Cardiac fibroblast (primary cell): ENCODE measurements at places on chromosomes 3 and 15.

DNA sequence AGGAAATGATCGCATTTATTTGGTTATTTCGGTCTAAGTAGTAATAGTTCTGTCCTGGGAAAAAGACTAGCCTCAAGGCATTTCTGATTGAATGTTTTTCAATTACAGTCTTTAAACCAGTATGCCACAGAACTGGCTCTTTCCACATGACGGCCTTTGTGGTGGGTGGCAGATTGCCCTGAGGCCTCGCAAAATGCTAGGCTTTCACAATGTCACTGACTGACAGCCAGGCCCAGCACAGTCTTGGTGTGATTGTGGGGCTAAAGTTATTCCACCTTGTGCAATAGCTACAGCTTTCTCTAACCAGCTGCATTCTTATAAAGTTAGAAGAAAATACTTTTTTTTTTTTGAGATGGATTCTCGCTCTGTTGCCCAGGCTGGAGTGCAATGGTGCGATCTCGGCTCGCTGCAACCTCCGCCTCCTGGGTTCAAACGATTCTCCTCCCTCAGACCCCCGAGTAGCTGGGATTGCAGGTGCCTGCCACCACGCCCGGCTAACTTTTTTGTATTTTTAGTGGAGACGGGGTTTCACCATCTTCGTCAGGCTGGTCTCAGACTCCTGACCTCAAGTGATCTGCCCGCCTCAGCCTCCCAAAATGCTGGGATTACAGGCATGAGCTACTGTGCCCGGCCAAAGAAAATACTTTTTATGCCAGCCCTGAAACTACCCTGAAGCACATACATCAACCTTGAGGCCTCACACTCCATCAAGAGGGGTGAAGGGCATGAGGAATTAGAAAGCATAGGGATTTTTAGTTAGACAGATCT lies 2.5 kb upstream of the ADIPOQ start:
- peak; percentile 75 for DNase-seq

- DNase-seq: peak; percentile 28
Observed at GRCh38 chr3:29924783-29925561, 644.1 kb downstream of the RBMS3 start.

DNA sequence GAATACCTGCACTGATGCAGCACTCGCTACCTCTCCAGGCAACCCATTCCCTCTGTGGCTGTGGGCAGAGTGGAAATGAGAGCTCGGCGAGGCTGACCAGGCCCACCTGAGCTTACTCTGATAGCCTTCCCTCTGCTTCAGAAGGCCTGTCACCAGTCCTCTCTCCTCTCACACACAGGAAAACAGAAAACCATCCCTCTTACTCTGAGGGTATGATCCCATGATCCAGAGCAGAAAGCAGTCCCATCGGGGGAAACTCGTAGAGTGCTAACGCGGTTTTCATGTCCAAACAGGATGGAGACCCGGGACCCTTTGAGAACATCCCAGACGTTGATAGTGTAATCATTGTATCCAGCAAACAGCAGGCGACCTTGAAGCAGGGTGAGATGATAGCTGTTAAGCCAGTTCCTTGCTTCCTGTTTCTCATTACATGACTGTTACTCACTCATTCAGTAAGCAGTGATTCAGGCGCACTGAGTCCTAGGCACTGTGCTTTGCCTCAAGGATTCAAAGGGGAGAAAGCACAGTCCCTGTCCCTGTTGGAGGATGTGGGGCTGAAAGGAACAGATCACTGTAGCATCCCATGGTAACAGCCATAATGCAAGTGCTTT lies 11.8 kb upstream of the BCL2L10 start:
- DNase-seq: no peak

DNA sequence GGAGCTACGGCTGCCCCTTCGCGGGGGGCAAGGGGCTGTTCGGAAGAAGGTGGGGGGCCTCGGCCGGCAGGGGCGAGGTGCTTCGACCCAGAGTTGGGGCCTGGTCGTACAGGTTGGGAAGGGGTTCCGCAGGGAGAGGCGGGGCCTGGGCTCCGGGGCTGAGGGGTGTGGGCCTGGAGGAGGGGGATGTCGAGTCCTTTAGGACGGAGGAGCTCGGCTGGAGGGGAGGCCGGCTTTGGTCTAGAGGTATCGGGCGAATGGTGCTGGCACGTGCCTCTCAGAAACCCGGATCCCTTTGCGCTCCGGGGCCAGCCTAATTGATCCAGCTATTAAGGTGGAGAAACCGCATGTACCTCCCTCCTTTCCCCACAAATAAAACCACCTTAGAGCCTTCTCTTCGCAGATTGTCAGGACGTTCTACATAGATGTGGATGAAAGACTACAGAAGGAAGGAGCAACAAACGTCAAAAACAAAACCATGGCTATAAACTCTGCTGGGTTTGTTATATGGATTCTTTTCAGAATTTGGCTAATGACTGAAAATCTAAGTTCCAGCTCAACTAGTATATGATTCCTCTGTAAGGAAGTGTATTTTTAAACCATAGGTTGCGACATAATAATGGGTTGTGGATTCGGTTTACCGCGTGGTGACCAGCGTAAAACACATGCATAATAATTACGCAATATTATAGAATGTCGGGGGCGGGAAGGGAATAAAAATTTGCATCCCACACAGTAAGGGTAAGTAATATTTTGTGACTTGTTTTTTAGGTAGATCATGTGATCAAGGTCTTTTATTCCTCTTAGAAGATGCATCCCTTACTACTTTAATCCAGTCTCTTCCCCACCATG lies 644 bp upstream of the NGLY1 start:
- DNase-seq: peak; percentile 56

GRCh38 chr3:186060222-186060621 lies 48.7 kb downstream of the ETV5 start:
- DNase-seq: no peak

- no peak for DNase-seq
Observed at GRCh38 chr3:53731934-53732624, 114.1 kb downstream of the CHDH start.

- DNase-seq: no peak
Observed at GRCh38 chr3:125200731-125201139, 11.8 kb downstream of the SLC12A8 start.

GRCh38 chr3:73459711-73460110 lies 165.0 kb downstream of the PDZRN3 start:
- DNase-seq: no peak

DNA sequence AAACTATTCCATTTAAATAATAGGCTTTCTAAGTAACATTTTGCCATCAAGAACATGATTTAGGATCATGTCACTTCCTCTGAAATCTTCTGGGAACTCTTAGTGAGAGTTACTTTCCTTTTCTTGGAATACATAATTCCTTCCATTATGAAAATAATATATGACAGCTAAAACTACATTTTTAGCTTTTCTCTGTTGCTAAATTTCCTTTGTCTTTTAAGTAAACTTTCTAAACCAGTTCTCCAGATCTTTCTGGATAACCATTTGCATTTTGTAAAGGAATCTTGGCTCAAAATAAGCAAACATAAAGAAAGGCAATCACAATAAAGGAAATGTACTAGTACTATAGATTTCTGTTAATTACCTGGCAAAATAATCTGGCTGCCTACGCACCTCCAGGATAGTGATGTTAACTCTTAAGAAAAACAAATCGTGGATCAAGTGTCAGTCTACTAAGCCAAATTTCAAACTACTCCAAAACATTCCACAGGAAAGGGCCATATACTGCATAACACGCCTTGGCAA lies 165.7 kb downstream of the ZNF385D start:
- no peak for DNase-seq

- no peak for DNase-seq
Observed at GRCh38 chr3:173747427-173747826, 349.9 kb downstream of the NLGN1 start.

- no peak for DNase-seq
Observed at GRCh38 chr15:24786347-24786746, 110.8 kb downstream of the NPAP1 start.

GRCh38 chr3:135240426-135240825 lies 445.4 kb downstream of the EPHB1 start:
- DNase-seq: no peak

DNA sequence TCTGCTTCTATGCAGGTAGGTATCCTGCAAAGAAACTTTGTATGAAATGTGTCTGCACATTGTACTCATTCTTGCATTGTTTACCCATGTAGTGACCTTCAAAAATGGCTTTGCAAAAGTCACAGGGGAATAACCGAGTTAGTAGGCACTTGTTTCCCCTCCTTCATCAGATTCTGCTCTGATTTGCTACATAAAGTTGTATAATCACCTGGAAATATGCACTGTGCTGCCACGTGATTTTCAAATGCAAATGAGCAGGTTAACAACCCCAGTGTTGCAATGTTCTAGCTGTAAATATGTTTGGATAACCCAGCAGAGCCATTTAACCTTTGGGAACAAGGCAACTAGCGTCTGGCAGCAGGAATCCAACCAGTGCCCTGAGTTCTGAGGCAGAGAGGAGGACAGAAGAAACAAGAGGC lies at the start of gene KNG1:
Gene KNG1, plus strand, starts transcription at position 321 of the 419 bp plus-strand sequence. CDS start 184 bp downstream, outside the sequence.
- DNase-seq: no peak

DNA sequence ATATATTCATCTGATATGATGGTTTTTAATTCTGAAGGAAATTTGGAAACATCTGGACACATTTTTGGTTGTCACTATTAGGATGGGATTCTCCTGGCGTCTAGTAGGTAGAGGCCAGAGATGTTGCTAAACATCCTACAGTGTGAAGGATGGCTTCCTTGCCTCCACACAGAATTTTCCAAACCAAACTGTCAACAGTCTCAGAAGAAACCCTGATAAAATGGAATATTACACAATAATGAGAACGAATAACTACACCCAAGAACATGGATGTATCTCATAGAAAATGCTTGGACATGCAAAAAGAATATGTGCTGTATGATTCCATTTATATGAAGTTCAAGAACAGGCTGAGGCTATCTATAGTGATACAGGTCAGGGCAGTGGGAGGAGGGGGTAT lies 79.8 kb upstream of the PSMD6 start:
- DNase-seq: peak; percentile 39

DNA sequence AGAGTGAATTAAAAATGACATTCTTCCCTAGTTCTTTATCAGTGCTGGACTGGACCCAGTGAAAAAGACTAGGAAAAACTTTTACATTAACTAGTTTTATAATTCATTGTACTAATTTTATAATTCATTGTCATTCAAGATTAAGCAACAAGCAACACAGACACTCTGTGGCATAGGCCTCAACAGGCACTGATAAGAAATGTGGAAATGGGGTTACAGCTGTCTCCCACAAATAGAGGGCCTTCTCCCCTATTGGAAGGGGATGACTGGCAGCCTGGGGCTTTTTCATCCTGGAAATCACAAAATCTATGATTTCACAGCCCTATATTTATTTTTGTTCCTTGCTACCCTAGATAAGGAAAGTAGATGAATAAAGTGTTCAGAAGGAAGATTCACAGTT lies 370.6 kb downstream of the GBE1 start:
- no peak for DNase-seq

- no peak for DNase-seq
Observed at GRCh38 chr3:149020839-149021252, 29.5 kb downstream of the GYG1 start.

DNA sequence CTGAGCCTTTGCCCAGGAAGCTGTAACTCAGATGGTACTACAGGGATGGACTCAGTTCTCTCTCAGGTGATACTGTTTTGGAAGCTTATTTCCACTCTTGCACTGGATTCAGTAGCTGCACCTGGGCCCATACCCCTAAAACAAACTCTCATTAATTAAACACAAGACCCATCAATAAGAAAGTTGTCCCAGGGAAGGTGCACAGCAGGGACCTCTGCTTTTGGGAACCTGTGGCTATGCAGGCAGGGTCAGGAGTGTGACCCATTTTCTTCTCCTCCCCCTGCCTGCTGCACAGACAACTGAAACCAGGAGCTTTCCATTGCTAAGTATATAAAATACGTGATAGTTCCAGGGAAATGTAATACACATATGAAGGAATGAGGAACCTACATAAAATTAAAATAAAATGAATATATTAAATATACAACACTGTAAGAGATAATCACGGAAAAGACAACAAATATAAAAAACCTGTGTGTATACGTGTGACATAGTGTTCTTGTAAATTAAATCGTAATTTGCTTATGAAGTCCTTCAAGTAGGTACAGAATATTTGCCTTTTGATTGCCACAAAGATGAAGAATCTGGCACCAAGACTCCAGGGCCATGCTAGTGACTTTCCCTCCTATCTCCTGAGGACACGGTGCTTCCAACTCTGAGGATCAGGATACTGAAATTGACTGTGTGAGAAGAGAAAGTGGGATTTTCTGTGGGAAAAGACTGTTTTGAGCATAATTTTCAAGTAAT lies 101.6 kb upstream of the GOLGA6L6 start:
- no peak for DNase-seq

DNA sequence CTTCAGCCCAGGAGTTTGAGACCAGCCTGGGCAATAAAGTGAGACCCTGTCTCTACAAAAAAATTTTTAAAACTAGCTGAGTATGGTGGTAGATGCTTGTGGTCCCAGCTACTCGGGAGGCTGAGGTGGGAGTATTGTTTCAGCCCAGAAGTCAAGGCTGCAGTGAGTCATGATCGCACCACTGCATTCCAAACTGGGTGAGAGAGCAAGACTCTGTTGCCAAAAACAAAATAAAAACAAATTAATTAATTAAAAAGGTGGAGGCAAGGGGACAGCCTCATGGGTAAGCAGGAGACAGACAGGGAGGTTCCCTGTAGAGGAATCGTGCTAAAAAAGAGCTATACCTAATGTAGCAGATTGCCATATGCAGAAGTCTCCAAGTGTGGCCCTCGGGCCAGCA lies 12.6 kb downstream of the HAPLN3 start:
- DNase-seq: peak; percentile 56

DNA sequence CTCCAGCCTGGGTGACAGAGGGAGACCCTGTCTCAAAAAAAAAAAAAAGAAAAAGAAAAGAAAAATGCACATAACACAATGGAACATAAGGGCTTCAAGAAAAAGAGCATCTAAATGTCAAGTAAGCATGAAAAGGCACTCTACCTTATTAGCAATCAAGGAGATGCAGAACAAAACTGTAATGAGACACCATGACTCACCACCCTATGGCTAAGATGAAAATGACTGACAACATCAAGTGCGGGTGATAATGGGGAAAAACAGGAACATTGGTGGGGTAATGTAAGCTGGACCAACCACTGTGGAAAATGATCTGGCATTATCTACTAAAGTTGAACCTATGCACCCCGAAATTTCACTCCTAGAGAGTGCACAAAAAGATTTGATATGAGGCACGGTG lies 19.6 kb upstream of the NSMCE3 start:
- DNase-seq: no peak

GRCh38 chr3:100577382-100578008 lies 31.9 kb upstream of the ADGRG7 start:
- no peak for DNase-seq

DNA sequence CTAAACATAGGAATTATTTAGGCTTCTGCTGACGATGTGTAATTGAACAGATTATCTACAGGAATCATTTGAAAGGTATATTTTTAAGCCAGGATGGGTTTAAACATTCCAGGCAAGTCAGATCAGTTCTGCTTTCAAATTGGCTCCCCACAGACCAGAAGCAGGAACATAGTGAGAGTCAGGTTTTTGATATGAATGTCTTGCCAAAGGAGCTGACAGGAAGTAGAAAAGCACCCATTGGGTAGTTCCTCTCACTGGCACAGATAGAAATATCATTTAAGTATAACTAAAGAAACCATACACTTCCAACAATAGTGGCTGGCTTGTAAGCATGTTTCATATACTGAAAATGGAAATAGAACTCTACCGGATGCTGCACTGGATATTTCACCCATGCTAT lies 95.2 kb downstream of the CLDN1 start:
- DNase-seq: no peak
